Activated CD4-positive, CD25-positive, alpha-beta regulatory T cell treated with anti-CD3 and anti-CD28 coated beads, Interleukin-2, amount 50 U/mL, for 16 hours (primary cell): ENCODE measurements at places on chromosomes 1 and 21.

DNA sequence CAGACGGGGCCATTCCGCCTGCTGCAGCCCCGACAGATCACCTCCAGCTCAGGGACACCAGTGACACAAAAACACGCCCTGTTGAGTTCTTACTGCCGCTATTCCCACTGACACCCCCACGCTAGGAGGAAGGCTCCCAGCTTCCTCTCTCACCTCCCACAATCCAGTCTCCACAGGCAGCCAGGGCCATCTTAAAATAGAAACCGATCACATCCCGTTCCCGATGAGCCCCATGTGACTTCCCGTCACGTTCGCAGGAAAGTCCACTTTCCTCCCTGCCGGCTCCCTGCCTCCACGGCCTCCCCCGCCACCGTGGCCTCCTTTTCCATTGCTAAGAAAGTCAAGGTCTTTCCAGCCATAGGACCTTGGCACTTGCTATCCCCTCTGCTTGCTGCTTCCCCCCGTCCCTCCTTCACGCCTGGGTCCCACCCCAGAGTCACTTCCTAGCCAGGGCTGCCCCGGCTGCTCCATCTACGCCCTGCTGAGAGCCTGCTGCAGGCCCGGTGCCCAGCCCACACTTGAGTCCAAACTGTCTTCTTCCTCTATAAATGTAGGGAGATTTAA lies 24.0 kb upstream of the DDOST start:
- DNase-seq: no peak

DNA sequence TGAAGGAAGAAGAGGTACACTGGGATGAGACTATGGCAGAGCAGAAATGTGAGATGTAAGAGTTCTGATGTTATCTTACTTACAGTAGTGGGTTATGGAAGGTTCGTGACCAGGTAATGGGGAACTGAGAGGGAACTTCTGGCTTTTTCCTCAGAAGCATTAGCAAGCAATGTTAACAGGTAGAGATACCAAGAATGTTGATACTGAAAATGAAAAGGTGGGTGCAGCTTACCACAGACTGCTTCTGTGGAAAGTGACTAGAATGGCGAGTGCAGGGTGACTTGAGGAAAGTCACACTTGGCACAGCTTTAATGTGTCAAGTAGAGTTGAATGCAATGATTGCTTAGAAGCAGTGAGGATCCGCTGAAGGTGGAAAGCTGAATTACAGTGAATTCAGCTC lies 70.8 kb downstream of the PLA2G4A start:
- DNase-seq: no peak

GRCh38 chr21:31924548-31924947 lies 51.7 kb downstream of the HUNK start:
- DNase-seq: no peak

- no peak for DNase-seq
Measured at GRCh38 chr1:182762536-182762935, 27.0 kb upstream of the NPL start.

- no peak for DNase-seq
Measured at GRCh38 chr1:199859491-199859933, 168.0 kb upstream of the NR5A2 start.
